ENCODE measurements at places on chromosomes 2 and 18.
A peak's percentile ranks its signal among the peaks of the same experiment; 100 is the strongest.

DNA sequence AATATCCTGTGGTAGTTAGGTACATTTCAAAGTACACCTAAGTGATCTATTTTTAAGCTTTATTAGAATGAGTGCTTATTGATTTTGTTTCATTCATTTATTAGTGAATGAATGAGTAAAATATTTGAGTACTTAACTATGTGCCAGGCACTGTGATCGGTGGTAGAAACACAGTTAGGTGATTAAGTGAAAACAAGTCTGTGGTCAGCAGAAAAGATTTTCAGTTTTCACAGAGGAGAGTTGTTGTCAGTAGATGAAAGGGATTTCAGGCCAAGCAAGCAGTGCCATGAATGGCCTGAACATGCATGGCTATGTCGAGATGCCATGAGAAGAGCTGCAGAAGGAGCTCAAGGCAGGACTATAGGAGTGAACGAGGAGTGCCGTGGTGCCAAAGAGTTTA is 85.9 kb downstream of the SPTBN1 start:
- no peak for DNase-seq

DNA sequence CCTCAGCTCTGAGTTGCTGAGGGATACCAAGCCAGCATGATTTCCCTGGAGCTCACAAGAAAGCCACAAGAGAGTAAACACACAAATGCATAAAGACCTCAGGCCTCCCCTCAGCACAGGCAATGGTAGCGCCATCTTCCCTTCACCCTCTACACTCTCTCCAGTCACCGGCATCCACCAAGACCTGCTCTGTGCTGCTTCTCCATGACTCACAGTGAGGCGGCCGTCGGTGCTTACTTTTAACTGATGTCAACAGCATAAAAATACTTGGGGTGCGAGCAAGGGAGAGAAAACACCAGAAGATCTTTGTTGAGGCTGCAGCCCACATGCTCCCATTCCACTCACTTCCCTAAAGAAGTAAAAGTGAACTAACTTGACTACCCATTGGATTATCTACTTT is 46.7 kb downstream of the L3MBTL4 start:
- DNase-seq: no peak

- no peak for DNase-seq
Measured at GRCh38 chr2:222042666-222043065, 256.1 kb downstream of the PAX3 start.

DNA sequence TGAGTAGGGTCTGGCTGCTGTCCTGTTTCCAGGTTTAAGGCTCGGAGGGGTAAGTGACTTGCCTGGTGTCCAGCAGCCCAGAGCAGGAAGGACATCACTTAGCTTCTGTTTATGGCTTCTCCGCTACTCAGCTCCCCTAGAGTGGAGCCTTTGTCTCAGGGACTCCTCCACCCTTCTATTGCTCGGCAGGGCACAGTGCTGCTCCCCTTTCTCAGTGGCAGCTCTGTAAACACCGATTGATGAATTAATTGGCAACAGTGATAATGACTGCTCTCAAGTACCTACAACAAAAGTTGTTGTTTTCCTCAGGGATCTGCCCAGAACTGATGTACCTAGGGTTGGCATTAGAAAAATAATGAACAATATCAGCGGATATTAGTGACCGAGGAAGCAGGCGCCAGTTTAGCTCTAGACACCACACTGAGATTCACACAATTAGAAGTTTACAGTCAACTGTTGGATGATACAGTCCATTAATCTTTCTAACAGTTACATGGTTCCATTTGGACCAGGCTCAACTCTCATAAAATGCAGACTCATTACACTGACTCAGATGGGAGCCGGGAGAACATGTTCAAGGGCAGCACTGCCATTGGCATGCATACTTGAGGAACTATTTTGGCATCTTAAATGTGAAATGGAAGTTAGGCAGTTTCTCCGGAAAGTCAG is 265.7 kb downstream of the MTX2 start:
- DNase-seq: peak; percentile 67

GRCh38 chr18:3902676-3903075 is 452.7 kb downstream of the TGIF1 start:
- no peak for DNase-seq

GRCh38 chr2:235227590-235227989 is 266.3 kb upstream of the AGAP1 start:
- no peak for DNase-seq

DNA sequence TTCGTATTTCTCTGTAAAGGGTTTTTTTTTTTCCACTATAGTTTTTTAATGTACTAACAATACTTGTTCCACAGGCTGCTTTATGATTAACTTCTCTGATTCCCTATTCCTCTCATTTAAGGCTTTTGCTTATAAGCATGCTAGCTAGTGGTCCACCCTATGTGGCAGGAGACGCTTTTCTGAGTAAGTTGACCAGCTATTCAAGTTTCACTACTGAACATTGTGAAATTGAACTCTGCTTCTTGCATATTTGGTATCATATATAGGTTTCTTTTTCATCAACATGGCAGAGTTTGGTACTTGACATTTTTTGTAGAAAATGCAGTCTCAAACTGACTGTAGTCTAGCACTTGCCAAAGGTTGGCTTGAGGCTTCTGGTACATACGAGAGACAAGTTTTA is 74.2 kb downstream of the OTX1 start:
- DNase-seq: no peak

DNA sequence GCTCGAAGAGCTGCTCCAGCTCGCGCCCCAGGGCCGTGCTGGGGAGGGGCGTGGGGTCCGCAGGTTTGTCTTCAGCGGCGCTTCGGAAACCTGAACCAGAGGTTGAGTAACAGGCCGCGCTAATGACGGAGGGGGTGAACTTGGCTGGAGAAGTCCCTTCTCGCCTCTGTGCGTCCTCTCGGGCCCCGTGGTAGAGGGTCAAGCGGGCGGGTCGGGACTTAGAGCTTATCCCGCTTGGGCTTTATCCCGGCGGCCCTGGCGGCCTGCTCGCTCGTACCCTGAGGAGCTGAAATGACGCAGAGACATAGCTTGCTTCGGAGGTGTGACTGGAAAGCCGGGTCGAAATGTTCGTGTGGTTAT is 479 bp downstream of the RNMT start:
- DNase-seq: no peak

GRCh38 chr18:5519448-5520298 is 24.1 kb downstream of the EPB41L3 start:
- DNase-seq: no peak

DNA sequence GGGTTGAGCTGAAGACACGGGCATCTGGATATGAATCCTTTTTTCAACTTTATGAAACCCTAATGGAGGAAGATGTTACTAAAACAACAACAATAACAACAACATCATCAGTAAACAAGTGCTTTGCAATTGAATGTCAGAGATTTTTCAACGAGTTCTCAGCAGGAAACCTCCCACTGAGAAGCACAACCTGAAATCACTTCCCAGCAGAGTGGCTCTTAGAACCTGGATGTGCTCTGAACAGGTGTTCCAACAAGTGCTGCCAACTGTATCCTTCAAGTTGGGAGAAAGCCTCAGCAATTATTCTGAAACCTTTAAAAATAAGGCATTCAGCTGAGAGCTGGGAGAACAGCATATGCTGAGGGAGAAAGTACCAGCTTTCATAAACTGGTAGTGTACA is 1622.7 kb upstream of the CELF4 start:
- DNase-seq: no peak

DNA sequence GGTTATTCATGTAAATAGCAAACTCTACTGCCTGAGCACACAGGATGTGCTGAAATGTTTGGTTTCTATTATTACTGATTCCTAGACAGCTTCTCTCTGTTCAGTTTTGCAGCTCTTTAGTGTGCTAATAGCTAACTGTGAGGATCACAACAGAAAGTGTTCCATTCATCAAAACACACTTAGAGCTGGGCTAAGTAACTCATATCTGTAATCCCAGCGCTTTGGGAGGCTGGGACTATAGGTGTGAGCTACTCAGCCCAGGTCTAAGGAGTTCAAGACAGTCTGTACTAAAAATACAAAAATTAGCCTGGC is 63.2 kb downstream of the MOGAT1 start:
- DNase-seq: no peak

- no peak for DNase-seq
Measured at GRCh38 chr18:9404565-9405060, 70.0 kb downstream of the TWSG1 start.

GRCh38 chr2:14199040-14199439 is 433.5 kb upstream of the LRATD1 start:
- DNase-seq: no peak

GRCh38 chr2:719191-719590 is 42.0 kb upstream of the TMEM18 start:
- no peak for DNase-seq

- peak; percentile 58 for DNase-seq
Measured at GRCh38 chr18:78914249-78914935, 65.2 kb upstream of the SALL3 start.

- DNase-seq: no peak
Measured at GRCh38 chr18:44996261-44996660, 315.6 kb downstream of the SETBP1 start.

DNA sequence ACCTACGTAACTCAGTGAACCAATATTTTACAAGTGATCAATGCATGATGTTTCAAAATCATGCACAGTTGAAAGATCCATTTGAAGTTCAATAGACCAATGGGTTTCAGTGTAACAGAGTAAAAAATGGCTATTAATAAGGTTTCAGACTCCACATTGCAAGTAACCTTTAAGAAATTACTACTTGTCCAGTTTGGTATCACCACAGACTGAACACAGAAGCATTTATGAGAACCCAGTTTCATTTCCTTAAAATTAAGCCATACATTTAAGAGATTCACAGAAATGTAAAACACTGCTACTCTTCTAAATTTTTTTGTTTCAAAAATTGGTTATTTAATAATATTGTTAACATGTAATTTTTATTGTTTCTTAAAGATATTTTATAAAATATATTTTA is 98.9 kb upstream of the CHRNA1 start:
- no peak for DNase-seq

DNA sequence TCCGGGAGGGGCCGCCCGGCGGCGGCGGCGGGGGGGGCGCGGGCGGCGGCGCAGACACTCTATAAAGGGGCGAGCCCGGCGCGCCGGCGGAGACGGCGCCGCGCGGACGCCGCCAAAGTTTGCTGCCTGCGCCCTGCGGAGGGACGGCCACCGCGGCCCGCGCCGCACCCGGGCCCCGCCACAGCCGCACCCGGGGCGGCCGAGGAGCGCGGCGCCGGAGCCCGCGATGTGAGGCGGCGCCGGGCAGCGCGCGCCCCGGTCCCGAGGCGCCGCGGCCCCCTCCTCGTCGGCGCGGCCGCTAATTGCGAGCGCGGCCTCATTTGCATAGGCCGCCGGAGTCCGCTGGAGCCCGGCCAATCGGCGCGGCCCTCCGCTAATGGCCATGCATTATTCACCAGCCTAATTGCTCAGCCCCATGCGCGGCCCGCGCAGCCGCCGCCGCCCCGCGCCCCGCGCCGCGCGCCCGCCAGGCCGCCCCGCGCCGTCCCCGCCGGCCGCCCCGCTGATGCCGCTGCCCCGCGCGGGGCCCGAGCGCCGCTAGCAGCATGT is at the start of gene SALL3:
SALL3 (plus strand) TSS at position 89 of the 549 bp plus-strand sequence; CDS start at position 546, 457 bp downstream.
- no peak for DNase-seq

GRCh38 chr2:46187112-46187618 is 110.0 kb upstream of the EPAS1 start:
- DNase-seq: no peak

DNA sequence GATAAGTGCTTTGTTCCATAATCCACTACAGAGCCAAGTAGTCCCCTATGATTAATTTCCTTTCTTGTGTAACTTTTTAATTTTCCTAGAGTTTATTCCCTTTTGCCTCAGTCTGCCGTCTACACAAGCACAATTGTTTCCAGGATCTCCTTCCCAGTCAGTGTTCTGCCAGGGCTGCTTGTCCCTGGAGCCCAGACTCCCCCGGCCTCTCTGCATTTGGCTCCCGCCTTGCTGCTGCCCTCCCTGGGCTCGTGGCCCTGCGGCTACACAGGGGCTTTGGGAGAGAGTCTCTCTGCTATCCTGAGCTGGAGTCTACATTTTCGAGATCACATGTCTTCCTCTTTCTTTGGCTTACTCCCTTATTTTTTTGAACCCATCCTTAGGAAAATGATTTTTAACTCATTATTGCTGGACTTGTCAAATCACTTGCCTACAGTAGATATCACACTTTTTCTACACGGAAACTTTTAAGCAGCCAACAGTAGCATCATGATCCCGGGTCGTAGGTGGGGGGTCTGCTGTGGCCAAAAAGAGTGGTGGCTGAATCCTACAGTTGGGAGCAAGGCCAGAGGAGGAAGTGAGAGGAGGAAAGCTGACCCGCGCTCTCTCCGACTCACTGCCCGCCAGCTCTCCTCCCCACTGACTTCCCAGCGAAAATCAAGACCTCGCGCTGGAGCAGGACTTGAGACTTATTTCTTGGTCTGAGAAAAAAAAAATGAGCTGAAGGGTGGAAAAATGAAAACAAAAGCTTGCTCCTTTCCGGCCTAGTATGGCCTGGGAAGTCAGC is 9.4 kb downstream of the FBLN7 start:
- no peak for DNase-seq

DNA sequence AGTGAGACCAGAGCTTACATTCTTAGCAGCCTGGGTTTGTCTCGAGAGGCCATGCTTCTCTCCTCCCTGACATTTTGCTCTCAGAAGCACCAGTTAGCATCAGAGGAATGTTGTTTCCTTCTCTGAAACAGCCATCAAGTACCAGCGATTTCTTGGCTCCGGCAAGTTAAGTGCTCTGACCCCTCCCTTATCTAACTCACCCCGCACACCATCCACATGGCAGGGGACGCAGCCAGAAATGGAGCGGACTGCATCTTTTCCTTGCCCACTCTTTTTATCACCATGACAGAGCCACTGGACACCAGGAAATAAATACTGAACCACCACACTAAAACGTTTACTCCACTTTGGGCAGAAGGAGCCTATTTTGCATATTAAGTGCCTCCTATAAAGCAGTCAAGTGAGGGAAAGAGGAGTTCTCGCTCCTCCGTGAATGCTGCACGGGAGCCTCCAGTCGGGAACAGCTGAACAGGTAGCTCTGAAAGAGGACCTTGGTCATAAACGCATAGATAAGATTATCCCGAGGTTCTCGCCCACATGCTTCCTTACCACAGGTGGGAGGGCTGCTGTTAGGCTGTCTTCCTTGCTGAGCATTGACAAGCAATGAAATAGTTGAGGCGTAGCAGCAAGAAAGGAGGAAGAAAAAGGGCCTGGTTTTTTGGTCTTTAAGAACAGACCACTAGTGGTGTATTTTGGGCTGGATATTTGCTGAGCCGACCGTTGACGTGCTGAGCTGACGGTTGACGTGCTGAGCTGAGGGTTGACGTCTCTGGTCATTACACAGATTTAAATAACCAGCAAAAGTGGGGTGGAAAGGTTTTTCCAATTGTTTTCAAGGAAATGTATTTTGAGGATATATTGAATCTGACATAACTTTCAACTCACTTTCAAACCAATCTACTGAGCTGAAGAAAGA is 71.4 kb upstream of the ITGB6 start:
- no peak for DNase-seq

- DNase-seq: no peak
Measured at GRCh38 chr2:178819147-178819875, 12.1 kb upstream of the TTN start.

DNA sequence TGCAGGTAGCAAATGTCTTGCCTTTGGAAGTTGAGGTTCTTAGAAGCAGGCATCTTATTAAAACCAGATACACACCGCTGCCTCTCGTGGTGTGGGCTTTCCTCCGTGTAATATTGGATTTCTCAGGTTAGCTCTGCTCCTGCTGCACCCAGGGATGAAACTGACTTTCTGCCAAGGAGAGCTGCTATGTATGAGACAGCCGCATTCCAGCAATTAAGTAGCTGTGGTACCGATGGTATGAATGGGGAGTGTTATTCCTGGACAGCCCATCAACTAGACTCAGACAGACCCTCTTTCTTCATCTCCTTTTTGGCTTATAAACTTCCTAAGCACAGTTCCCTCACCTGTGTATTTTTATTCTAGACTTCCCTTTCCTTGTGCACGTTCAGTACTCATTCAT is 6.8 kb upstream of the EHD3 start:
- DNase-seq: no peak
